ENCODE measurements at places on chromosomes 3 and 15.

DNA sequence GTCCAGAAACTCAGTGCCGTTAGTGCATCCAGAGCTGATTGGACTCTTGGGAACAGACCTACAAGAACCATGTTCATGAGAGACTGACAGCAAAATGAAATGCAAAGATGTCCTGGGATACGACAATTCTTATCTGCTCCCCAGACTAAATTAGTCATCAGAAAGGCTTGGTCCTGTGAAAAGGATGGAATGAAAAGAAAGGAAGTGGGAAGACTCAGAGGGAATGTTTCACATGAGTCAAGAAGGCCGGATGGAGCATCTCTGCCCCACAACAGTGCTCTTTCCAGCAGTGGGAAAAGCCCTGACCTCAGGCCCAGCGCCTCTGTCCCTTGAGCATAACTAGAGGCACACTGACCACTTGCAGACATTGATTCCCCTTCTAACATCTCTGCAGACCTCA is 39.3 kb upstream of the UACA start:
- H3K36me3 ChIP-seq, result no peaks in the 10 kb centered on the region
- no peak for DNase-seq
- no peaks in the 10 kb centered on the region for H3K4me1 ChIP-seq
- H3K27me3 ChIP-seq, result no peaks in the 10 kb centered on the region

DNA sequence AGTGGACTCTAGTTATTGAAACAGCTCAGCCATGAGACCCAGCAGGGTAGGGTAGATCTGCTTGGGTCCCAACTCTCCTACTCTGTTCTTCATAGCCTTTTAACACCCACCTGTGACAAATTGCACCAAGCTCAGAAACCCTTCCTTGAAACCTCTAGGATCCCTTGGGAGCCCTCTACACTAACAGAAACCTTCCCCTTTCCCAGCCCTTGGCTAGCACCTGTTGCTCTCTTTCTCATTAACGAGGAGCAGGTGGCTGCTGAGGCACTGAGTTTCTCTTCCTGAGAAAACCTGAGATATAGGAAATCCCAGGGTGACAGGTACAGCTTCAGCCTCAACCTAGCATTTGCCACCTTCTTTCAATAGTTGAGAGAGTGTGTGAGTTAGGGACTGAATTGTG is 88.3 kb upstream of the CLSTN2 start:
- no peak overlapping the region for H3K4me3 ChIP-seq
- no peak for DNase-seq
- H3K27me3 ChIP-seq, result no peaks in the 10 kb centered on the region
- no peak overlapping the region for H3K27ac ChIP-seq
- no peaks in the 10 kb centered on the region for H3K4me1 ChIP-seq

- H3K4me3 ChIP-seq, result no peak overlapping the region
- peaks cover 4% of the 10 kb centered on the region for H3K4me1 ChIP-seq
- DNase-seq, result no peak
- H3K27ac ChIP-seq, result no peak overlapping the region
Observed at GRCh38 chr3:193680220-193680619, 87.2 kb downstream of the OPA1 start.

GRCh38 chr3:77835921-77836320 is 796.0 kb downstream of the ROBO2 start:
- H3K4me3 ChIP-seq, result no peak overlapping the region
- H3K27ac ChIP-seq, result no peak overlapping the region
- no peaks in the 10 kb centered on the region for H3K4me1 ChIP-seq
- no peak for DNase-seq

GRCh38 chr3:52065264-52065756 is 8.9 kb upstream of the DUSP7 start:
- no peak for DNase-seq
- no peak overlapping the region for H3K4me3 ChIP-seq
- peaks cover 3% of the 10 kb centered on the region for H3K4me1 ChIP-seq
- no peak overlapping the region for H3K27ac ChIP-seq
- H3K36me3 ChIP-seq, result no peaks in the 10 kb centered on the region
- no peaks in the 10 kb centered on the region for H3K27me3 ChIP-seq

DNA sequence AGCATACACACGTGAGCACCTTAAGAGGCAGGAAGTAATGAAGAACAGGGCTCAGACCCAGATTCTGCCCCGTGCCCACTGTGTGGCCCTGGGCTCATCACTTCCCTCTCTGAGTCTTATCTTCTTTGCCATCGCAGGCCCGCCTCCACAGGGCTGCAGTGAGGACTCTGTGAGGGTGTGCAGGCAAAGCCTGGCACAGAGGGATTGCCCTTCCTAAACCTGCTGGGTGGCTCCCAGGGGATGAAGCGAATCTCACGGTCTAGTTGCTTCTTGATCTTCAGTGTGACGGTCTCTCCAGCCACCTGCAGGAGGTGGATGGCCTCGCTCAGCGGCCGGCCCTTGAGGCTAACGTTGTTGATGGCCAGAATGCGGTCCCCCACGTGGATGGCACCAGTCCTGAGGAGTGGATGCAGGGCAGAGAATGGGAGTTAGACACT is 32.8 kb downstream of the GRIP2 start:
- H3K27me3 ChIP-seq, result peaks cover 2% of the 10 kb centered on the region
- H3K4me3 ChIP-seq, result no peak overlapping the region
- H3K4me1 ChIP-seq, result no peaks in the 10 kb centered on the region
- no peak overlapping the region for H3K27ac ChIP-seq
- no peak for DNase-seq

GRCh38 chr3:7618606-7619005 is 757.7 kb downstream of the GRM7 start:
- DNase-seq, result no peak
- no peak overlapping the region for H3K4me3 ChIP-seq

DNA sequence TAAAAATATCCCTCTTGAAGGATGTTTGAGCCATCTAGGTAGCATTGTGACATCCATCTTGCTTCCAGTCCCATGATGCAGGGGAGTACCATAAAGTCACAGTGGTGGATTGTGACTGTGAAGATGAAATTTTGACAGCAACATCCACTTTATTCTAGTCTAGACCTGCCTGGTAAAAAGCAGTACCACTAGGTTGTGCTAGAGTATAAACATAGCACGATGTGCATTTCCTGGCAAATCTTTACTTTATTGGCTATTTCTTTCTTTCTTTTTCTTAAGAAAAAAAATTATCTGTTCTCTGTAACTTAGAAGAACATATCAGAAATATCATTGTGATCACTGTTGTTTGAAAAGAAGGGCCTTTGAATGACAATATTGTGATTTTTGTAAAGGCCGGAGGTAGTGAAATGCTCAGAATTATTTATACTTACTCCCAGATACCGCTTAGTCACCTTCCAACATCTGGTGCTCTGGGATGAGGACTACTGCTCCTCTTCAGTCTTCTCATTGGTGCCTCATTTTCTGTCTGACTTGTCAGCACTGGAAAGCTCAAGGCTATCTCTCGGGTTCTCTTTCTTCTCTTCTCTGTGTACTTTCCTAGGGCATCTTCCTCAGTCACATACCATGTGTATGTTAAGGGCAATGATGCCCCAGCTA is 35.6 kb downstream of the AGBL1 start:
- H3K4me3 ChIP-seq, result no peak overlapping the region
- DNase-seq, result no peak
- peaks cover 11% of the 10 kb centered on the region for H3K27me3 ChIP-seq
- H3K36me3 ChIP-seq, result no peaks in the 10 kb centered on the region

DNA sequence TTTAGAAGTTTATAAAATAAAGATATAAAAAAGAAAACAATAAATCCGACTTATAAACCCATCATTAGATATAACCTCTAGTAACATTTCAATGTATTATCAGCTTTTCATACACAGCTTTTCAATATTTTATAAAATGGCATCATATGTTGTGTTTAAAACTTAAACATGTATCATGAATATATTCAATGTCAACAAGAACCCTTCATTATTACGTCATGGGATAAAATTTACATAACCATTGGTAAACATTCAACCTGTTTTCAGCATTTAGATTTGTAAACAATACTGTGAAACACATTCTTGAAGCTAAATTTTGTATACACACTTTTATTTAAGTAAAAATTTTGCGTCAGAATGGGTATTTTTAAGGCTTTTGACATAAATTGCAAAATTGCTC is 153.4 kb upstream of the SOX14 start:
- no peak overlapping the region for H3K4me3 ChIP-seq
- H3K27ac ChIP-seq, result no peak overlapping the region
- no peaks in the 10 kb centered on the region for H3K36me3 ChIP-seq
- DNase-seq, result no peak
- no peaks in the 10 kb centered on the region for H3K4me1 ChIP-seq

GRCh38 chr3:188752850-188753249 is 418.9 kb upstream of the TPRG1 start:
- H3K27ac ChIP-seq, result no peak overlapping the region
- H3K4me1 ChIP-seq, result peaks cover 15% of the 10 kb centered on the region
- no peaks in the 10 kb centered on the region for H3K27me3 ChIP-seq

DNA sequence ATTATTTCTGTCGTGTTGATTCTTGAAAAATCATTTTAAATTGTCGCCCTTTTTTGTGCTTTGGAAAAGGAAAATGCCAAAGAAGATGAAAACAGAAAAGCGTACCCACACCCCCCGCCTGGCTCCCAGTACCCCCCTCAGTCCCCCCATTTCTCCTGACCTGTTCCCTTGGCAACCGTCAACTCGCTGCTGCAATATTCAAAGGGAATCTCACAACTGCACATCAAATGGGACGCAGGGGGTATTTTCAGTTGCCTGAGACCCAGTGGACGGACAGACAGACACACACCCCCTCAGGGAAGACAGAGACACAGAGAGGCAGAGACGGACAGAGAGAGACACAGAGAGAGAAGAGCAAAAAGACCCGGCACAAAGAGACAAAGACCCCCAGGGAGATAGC is 83.5 kb upstream of the PRR20G start:
- H3K4me1 ChIP-seq, result no peaks in the 10 kb centered on the region
- no peak for DNase-seq
- H3K36me3 ChIP-seq, result no peaks in the 10 kb centered on the region
- H3K27me3 ChIP-seq, result peaks cover 14% of the 10 kb centered on the region
- H3K4me3 ChIP-seq, result no peak overlapping the region

- H3K27ac ChIP-seq, result no peak overlapping the region
- DNase-seq, result no peak
- H3K4me3 ChIP-seq, result no peak overlapping the region
Observed at GRCh38 chr3:111662907-111663306, 67.8 kb upstream of the ZBED2 start.

DNA sequence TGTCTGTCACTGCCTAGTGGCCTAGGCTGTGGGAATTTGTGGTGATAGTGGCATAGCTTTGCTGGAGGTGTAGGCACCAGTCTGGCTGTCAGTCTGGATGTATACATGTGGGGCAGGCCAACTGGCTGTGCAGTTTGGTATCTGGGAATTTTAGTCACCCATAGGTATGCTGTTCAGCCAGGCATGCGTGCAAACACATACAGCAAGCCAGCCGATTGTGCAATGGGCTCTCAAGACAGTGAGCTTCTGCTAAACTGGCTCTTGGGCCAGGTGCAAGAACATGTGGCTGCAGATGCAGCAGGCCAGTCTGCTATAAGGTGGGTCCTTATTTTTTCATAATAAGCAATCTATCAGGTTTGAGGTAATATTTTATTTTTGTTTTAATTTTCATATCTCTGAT is 87.1 kb upstream of the PLSCR5 start:
- no peak overlapping the region for H3K27ac ChIP-seq
- no peaks in the 10 kb centered on the region for H3K36me3 ChIP-seq
- DNase-seq, result no peak
- H3K27me3 ChIP-seq, result no peaks in the 10 kb centered on the region
- H3K4me1 ChIP-seq, result no peaks in the 10 kb centered on the region

DNA sequence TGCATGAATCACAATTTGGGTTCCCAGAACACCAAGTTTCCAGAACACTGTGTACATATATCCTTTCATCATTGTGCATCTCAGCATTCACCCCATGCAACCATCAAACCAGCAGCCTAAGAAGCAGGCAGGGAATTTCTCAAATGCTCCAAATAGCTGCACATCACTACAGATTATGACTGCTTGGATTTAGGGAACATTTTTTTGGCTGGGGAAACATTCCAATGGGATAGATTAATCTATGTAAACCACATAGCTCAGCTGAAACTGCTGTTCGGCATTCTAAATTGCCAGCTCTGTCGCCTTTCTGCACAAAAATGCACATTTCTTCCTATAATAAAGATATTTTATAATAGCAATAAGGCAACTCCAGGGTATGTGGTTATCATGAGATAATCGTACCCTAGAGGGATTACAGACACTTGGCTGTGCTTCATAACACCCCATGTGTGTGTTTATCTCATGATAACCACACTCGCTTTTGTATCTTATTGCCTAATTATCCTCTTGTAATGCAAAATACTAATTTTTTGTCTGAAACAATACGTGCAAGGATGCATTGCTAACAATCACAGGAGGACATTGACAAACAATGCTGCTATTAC is 483.7 kb upstream of the DPH6 start:
- no peak for DNase-seq
- no peak overlapping the region for H3K4me3 ChIP-seq
- no peaks in the 10 kb centered on the region for H3K27me3 ChIP-seq
- no peaks in the 10 kb centered on the region for H3K36me3 ChIP-seq
- H3K4me1 ChIP-seq, result no peaks in the 10 kb centered on the region

DNA sequence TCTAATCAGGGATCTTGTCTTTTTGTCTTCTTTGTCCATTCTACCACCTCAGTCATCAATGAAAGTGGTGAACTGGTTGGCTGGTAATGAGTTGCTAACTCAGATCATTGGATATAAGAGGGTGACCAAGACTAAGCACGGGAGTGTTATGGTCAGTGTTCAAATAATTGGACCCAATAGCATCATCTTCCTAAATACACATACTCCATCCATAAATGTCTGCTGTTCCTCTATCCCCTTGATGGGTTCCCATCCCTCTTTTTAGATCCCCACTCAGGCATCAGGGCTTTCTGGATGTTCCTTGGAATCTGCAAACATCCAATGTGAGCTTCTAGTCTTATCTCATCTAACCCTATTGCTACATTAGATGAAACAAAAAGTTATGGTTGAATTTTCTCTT is 3.5 kb downstream of the SEMA5B start:
- no peak overlapping the region for H3K27ac ChIP-seq
- DNase-seq, result no peak
- H3K27me3 ChIP-seq, result peaks cover 78% of the 10 kb centered on the region
- H3K36me3 ChIP-seq, result no peaks in the 10 kb centered on the region
- H3K4me1 ChIP-seq, result peaks cover 12% of the 10 kb centered on the region

GRCh38 chr3:126108676-126109050 is 24.7 kb upstream of the SLC41A3 start:
- H3K4me3 ChIP-seq, result no peak overlapping the region
- no peak overlapping the region for H3K27ac ChIP-seq
- no peak for DNase-seq
- H3K36me3 ChIP-seq, result no peaks in the 10 kb centered on the region
- H3K4me1 ChIP-seq, result peaks cover 3% of the 10 kb centered on the region

DNA sequence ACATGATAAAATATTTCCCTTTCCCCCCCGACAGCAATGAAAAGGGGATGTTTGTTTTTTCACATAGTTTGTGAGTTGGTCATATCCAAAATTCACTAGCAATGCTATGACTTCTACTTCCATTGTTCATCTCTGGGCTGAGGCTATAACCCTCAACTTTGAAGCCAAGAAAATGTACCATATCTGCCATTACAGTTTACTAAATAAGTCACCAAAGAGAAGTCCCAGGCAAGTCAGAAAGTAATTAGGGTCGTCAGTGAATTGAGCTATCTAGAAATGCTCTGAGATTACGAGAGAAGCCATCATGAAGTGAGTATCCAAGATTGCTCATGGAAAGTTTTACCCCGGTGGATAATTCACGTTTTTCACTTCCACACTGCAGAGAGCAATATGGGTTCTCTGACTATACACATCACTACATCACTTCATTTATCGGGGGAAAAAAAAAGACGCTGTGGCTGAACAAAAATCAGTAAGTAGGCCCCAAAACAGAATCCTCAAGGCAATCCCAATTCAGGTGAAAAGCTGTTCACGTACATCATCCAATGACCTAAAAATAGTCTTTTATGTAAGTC is 1.4 kb downstream of the PEAK1 start:
- H3K27me3 ChIP-seq, result peaks cover 2% of the 10 kb centered on the region
- no peak for DNase-seq
- H3K27ac ChIP-seq, result peak overlapping the region; percentile 92

All from activated CD8-positive, alpha-beta memory T cell treated with anti-CD3 and anti-CD28 coated beads, Interleukin-2, amount 10 ng/mL, durations not matched to agents 7 days and 5 days (primary cell).